H9 (cell line): ENCODE measurements at places on chromosomes 7 and 10.

DNA sequence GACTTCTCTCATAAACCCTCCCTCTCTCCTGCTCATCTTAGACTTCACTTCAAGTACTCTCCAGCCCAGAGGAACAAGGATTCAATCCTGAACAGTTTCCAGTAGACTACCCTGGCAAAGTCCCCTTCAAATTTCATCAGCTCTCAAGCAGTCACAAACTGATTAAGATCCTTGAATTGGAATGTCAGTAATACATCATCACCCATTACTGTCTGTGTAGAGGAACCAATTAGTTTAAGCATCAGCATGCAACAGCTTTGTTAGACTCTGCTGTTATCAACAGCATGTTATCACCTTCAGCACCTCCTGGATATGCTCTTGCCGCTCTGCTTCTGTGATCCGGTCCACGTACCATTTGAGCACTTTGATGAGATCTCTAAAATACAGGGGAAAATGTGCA, 307.0 kb upstream of the IMMP2L start:
- DNase-seq = no peak

DNA sequence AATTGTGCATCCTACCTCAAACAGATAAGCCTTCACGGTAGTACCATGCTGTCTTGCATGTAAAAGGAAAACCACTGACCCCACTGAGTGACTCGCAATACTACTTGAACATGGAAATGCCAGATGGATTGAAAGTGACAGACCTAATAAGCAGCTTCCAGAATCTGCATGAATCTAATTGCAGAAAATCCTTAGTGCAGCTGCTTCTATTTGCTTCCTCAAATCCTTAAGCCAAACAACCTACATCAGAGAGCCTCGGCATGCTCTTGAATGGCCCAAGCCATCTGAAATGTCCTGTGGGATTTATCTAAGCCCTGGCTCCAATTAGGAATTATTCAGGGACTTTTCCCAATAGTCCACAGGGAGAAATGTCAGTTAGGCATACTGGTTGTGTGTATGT, 509.5 kb upstream of the CELF2 start:
- no peak for DNase-seq

- no peak for DNase-seq
Measured at GRCh38 chr10:44567471-44567870, 182.6 kb upstream of the CXCL12 start.

- DNase-seq = no peak
Measured at GRCh38 chr10:79186486-79187120, 117.8 kb downstream of the ZMIZ1 start.

GRCh38 chr7:142563470-142563869, 185.8 kb upstream of the PRSS1 start:
- DNase-seq = no peak

- no peak for DNase-seq
Measured at GRCh38 chr7:137501562-137501961, 158.0 kb upstream of the PTN start.

DNA sequence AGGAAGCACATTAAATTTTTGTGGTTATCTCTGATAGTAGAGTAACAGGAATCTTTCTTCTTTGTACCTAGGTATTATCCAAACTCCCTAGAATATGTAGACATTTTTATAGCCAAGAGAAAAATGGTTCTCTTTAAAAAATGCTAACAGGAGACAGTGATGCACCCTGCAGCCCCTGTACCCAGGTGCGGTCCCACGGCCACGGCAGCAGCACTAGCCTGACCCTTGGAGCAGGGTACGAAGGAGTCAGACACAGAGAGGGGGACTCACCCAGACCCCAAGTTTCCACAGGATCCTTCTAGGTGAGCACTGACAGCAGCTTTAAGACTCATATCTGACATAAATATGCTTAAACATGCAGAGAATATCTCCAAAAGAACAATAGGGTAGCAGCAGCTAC, 60.4 kb downstream of the NUDCD3 start:
- DNase-seq = no peak

DNA sequence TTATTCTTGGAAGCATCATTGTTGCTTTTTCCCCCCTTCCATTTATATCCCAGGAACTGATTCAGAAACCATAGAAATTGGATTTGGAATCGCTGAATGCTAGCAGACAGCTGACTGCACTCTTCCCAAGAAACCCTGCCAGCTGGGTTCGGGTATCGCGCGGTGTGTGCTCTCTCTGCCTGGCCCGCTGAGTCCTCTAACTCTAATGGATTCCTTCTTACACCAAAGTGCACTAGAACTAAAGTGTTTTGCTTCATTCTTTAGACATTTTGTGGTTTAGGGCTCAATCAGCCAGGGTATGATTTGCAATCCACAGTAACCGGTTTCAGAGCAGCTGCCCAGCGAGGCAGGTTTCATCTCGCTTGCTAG, 92.2 kb downstream of the EGFR start:
- DNase-seq = no peak

- no peak for DNase-seq
Measured at GRCh38 chr10:86851328-86852207, 95.1 kb downstream of the BMPR1A start.

DNA sequence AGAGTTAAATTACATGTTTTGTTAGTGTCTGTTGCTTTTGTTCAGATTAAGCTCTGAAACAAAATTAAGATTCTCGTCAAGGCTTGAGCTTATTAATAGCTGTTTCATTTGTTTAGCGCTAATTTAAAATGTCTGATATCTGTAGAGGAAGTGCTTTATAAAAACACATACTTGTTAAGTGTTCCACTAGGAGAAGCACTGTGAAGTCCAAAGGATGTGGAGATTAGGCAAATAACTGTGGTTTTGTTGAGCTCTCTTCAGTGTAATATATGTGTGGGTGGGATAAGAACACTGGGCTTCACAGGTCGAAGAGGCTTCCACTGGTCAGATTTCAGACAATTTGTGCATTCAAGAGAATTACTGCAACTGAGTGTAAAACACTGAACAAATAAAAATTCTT, 242.0 kb downstream of the AUTS2 start:
- no peak for DNase-seq

DNA sequence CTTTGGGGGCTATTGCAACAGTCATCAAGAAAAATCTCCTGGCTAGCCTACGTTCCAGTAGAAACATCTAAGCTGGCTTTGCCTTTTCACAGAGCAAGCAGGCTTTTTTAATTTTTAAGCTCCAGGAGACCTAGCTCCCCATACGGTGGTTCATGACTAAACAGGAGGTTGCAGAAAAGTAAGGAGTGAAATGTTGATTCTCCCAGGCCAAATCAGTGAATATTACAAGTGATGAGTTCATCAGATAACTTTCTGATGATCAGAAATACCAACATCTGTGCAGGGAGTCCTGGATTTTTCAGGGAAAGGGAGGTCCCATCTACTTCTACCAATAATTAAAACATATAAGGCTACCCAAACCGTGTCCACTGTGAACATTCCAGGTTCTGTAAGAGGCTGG, 477.3 kb upstream of the CELF2 start:
- no peak for DNase-seq

DNA sequence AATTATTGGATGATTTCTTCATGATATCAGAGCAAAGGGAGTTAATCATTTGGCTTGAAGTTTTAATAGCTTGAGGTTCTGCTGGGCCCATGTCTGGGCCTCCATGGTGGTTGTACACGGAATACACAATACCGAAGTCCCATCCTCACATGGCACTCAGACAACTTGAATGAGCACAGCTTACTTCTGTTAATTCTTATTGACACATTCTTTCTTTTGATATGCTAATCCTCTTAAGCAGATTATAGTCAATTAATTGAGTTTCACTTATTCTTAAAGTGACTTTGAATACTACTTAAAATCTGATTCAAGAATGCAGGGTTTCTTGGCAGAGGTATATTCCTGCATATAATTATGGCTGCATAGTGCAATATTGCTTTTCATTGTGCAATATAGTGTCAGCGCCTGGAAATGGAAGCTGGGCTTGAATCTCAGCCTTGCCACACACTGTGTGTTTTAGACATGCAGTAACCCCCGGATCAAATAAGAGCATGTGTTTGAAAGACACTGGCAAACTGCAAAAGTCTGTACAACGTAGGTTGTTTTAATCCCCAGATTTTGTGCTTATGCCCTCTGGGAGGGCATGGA, 543.5 kb upstream of the ADARB2 start:
- DNase-seq = no peak

DNA sequence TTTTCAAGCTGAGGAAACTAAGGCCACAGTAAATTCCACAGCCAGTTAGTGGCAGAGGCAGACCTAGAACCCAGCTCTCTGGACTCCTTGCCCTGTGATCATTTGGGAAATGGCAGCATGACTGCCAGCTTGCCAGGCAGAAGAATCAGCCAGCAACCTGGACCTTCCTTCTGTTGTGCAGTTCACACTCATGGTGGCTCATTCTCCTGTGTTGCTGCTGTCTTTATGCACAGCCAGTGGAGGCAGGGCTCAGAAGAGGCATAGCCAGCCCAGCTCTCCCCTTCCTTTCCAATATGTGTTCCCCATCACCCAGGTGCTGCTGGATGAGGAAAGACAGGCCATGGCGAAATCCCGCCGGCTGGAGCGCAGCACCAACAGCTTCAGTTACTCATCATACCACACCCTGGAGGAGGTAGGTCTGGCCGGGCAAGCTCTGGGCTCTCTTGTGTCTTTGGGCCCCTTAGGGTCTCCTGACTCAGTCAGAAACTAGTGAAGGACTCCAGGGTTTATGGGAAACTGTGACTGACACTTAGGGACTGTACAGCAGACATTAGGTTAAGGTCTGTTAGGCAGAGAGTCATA, 14.8 kb downstream of the CPA5 start:
- no peak for DNase-seq

- DNase-seq = no peak
Measured at GRCh38 chr7:78041423-78041822, 242.8 kb downstream of the PHTF2 start.

GRCh38 chr7:12609561-12609960, 39.0 kb downstream of the SCIN start:
- DNase-seq = no peak

- DNase-seq = no peak
Measured at GRCh38 chr10:84607523-84607922, 279.1 kb downstream of the CCSER2 start.

- DNase-seq = no peak
Measured at GRCh38 chr10:30445711-30446110, 11.7 kb downstream of the MAP3K8 start.

DNA sequence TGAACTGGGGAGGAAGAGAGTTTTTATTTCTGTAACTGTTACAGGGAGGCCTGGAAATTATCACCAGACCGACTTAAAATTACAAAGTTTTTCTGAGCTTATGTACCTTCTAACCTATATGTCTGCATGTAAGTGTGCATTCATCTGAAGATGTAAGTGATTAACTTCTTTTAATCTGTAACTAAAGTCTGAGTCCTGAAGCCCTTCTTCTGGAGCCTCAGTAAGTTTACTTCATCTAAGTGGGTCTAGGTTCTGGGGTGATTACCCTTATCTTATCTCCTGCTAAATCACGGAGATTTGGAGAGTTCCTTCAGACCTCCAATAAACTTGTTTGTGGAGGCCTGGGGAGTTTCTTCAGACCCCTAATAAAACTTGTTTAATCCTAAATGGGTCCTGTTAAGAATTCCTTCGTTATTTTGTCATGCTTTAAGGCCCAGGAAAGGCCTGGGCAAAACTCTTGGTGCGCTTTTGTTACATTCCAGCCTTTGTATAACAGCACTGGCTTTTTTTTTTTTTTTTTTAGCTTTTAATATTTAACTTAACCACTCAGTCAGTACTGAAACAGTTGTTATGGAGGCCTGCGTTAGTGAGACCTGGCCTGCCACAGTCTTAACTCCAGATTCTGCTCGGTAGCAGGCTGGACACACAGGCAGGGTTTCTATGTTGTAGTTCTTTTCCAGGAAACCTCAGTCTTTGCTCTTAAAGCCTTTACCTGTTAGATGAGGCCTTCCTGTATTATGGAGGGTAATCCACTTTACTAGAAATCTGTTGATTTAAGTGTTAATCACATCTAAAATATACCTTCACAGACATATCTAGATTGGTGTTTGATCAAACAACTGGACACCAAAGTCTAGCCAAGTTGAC, 33.0 kb downstream of the TPST1 start:
- no peak for DNase-seq

- DNase-seq = no peak
Measured at GRCh38 chr10:123577921-123578461, 88.2 kb upstream of the GPR26 start.

GRCh38 chr7:26156451-26157420, 4.7 kb downstream of the NFE2L3 start:
- no peak for DNase-seq

DNA sequence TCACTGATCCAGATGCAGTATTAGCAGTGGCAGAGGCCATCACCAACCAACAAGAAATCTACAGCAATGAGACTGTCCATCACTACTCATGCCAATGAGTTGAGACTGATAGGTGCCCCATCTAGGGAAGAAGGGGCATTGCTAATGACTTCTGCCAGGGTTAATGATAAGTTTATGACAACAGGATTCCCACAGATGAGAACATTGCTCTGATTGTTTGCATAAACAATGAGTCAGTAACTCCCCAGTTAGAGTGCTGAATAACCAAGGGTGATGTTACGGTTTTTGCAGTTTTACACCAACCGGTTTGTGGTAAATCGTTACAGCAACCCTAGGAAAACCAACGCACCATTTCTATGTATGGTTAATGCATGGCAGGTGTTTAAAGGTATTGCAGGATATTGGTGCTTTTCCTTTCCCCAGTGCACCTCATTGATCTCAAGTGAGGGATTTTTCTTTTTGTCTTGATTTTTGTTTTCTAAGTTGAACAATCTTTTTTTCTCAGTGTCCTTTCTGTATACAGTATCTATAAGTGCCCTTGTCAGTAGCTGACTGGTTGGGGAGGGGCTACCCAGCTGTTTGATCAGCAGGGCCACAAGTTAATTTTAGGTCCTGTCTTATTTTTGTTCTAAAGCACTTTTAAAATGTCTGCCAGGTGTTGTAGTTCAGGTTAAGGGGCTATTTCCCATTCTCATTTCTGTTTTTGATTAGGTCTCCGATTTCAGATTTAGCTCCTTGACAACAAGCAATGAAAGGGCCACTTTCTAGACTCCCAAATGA, 3.9 kb upstream of the CSGALNACT2 start:
- no peak for DNase-seq

DNA sequence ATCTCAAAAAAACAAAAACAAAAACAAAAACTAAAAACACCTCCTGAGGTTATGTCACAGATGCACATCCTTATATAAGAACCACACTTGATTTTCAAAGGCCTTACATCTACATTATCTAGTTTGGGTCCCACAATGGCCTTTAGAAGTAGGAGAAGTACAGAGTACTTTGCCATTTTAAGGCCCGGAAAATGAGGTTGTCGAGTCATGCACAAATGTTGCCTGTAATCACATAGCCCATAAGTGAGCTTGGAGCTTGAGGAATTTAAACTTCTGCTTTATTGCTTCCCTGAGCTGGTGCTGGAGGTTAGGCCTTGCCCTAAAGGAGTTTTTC, 9.7 kb upstream of the MKRN1 start:
- no peak for DNase-seq

DNA sequence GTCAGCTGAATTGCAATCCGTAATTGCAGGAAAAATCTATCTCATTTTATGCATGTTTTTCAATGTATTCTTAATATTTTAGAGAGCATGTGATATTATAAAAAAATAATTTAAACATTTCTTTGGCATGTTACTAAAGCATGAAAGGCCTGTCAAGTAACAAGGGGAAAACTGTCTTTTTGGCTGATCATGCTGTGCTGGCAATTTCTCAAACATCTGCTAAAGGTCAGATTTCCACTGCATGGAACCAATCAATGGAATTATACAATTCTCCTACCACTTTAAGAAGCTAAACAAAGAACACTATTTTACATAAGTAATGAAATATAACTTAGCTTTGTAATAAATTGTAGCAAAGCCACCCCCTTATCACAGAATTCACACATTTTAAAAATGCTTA, 49.4 kb downstream of the JMJD1C start:
- no peak for DNase-seq

GRCh38 chr7:19235680-19236079, 90.5 kb upstream of the FERD3L start:
- DNase-seq = no peak
